ENCODE measurements at places on chromosomes 7 and 10.

- DNase-seq = no peak
Observed at GRCh38 chr10:37976880-37977203, 395 bp upstream of the ZNF25 start.

DNA sequence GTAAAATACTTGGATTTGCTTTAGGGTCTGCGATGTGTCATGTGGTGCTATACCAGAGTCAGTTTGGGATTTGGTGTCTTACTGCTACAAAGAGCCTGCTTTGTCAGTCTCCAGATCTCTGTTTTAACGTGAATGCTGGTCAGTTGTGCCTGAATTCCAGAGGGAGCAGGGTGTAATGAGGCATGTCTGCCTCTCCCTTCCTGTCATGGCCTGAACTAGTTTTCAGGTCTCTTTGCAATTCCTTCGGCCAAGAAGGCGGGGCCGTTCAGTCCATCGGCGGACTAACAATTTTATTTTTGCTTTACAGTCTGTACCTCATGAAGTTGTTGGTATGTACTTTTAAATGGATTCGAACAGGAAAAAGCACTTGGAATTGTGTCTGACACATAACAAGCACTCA lies 465.1 kb upstream of the ADARB2 start:
- DNase-seq = no peak

- DNase-seq = no peak
Observed at GRCh38 chr7:123437447-123437995, 96.9 kb downstream of the IQUB start.

DNA sequence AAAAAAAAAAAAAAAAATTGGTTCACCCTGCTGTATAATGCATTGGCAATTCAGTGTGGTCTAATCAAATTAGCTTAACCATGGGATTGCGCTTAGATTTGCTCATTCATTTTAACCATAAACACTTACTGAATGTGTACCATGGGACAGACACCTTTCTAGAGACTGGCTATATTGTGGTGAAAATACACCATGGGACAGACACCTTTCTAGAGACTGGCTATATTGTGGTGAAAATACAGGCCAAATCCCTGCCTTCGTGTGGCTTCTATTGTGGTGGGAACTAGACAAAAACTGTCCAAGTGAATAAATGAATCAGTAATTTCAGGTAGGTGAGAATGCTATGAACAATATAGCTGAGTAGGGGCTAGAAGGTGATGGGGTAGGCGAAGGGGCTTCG lies 10.2 kb upstream of the REPIN1 start:
- DNase-seq = no peak

DNA sequence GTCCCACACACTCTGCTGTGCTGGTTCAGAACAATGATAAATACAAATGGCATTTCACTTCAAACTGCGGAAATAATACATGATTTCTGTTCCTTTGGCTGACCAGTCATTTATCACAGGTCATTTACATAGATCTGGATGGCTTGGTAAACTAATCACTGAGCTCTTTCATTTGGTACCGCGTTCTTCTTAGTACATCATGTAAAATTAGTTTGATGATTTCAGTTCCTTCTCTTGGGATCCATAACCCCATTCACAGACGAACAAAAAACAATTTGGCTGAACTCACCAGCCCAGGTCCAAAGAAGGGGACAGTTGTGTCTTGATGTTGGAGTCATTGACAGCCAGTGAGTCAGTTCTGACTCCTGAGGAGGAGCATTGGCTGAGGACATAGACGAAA lies 689.8 kb downstream of the INHBA start:
- DNase-seq = no peak

DNA sequence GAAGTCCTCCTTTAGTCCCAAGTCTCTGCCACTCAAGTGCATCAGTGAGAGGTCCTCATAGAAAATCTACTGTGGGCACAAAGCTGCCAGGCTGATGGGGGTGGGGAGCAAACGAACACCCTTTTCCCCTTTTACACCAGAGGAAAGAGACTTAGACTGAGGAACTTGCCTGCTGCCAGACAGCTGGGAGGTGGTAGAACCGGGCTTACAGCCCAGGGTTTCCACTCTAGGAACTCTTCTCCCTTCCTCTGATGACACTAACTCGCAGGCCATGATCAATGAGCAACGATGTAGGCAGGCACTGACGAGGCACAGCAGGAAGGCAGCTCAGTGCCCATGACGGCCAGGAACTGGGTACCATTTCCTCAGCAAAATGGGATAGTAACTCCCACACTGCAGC lies 11.0 kb upstream of the SH2D4B start:
- DNase-seq = no peak

DNA sequence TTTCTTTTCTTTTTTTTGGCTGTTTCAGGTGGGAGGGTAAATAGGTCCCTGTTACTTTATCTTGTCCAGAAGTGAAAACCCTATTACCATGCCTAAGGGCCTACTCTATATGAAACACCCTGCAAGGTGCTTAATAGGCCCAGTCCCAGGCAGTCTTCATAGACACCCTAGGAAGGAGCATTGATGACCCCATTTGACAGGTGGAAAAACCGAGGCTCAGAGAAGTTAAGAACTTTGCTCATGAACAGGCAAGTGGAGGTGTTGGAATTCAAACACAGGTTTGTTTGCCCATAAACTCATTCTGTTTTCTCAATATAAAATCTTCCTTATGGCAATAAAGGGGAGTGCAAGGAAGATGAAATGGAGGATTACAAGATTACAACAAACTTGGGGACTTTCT lies 115.8 kb downstream of the ARHGAP22 start:
- DNase-seq = no peak

DNA sequence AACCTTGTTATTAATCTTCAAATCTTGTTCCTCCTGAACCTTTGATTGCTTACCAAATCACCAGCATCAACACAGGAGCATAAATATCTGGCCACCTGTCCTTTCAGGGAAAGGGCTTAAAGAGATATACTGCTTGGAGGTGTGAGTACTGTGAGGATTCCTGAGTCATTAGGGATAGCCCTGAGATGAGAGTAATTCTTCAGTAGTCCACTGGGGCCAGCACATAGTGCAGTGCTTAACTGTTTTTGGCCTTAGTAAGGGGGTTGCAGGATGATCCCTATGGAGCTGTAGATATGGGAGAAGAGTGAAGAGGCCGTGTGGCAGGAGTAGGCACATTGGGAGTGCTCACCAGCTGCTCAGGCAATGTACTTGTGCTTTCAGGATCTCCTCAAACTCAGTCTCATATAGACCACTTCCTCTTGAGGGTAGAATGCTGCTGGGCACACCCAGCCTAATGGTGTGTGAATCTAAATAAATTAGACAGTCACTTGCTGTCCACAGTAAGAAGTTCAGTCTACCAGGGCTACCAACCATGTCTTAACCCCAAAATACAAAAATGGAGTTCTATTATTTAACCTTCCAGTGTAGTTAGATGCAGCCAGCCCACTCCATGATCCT lies 26.5 kb upstream of the GPR141 start:
- DNase-seq = no peak

- no peak for DNase-seq
Observed at GRCh38 chr10:28386503-28386868, 83.6 kb upstream of the MPP7 start.

DNA sequence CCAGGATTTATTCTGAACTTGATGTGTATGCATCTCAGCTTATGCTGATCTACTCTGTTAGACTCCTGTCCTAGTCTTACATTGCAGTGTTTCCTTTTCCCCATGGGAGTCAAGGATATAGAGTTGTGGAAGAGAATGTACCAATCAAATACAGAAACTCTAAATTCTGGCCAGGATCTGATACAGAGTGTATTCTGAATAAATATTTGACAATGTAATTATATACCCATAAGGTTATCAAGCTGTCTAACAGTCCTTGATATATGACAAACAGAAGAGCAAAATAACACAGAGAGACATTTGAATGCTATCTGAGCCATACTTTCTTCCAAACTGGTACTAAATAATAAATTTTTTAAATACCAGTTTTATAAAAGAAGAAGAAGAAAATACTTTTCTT lies 116.8 kb downstream of the ETV1 start:
- DNase-seq = no peak

GRCh38 chr7:110541962-110542361 lies 549.0 kb upstream of the LRRN3 start:
- DNase-seq = no peak

Data from naive thymus-derived CD8-positive, alpha-beta T cell (primary cell).